Progenitor cell of endocrine pancreas (in vitro differentiated cells): ENCODE measurements at places on chromosomes 1 and 21. TPM values are rescaled to one million over a fixed set of nuclear protein-coding genes. Genes with fewer than 3 reads are reported as not detected.
A peak's percentile ranks its signal among the peaks of the same experiment; 100 is the strongest.

DNA sequence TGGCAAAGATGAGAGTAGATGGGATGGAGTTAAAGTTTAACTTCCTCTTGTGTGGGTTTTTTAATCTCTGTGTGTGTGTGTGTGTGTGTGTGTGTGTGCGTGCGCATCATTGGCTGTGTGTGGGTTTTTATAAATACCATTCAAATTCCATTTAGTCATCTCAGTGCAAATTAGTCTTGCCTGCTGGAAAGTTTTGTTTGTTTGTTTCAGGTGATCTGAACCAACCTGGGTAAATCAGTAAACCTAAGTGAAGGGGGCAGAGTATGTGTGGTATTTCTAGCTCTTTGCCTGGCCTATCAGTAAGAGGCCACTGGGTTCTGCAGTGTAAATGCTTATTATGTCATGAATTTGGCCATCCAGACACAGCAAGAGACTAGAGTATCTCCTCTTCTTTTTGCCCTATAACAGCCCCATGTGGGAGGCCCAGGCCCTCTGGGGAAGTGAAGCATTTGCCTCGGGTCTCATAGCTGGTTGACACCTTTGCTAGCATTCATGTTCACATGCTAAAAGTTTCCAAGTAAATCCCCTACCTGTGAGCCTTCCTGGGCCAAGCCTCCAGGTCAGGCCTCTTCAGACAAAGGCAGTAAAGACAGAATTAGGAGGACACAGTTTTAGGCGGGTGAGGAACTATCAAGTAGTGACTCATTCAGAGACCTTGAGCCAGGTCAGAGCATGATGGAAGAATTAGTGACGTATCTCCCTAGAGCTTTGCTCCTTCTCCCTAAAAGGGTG lies 14.7 kb downstream of the INTS3 start:
- no peak for DNase-seq
- H3K27ac ChIP-seq, result peak overlapping the region; percentile 91
- H3K36me3 ChIP-seq, result peaks cover 23% of the 10 kb centered on the region
- H3K4me1 ChIP-seq, result peaks cover 33% of the 10 kb centered on the region
- no peaks in the 10 kb centered on the region for H3K27me3 ChIP-seq
- peak overlapping the region; percentile 40 for H3K4me3 ChIP-seq

DNA sequence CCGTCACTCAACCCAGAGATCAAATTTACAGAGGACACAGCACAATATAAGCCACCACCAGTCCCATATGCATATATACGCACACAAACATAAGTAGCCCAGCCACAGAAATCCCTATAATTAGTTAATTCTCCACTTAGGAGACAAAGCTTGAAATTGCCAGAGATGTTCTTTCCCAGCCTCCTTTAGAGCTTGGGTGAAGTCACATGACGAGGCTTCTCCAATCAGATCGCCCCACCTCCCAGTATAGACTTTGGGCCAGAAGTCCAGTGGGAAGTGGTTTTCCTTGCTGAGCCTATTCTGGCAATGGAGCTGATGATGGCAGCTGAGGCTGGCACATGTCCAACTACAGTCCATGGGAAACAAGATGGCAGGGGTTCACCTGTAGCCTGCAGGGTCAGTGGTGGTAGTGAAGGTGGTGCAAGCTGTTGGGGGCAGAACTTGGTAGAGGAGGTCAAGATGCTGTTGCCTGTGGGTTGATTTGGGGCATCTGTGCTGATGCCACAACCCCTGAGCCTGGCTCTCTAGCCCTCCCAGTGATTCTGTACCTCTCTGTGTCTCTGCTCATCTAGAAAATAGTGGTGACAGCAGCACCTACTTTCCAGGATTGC lies 535.9 kb downstream of the MATN1 start:
- H3K27ac ChIP-seq, result no peak overlapping the region
- no peak for DNase-seq
- H3K36me3 ChIP-seq, result no peaks in the 10 kb centered on the region
- peaks cover 18% of the 10 kb centered on the region for H3K27me3 ChIP-seq

DNA sequence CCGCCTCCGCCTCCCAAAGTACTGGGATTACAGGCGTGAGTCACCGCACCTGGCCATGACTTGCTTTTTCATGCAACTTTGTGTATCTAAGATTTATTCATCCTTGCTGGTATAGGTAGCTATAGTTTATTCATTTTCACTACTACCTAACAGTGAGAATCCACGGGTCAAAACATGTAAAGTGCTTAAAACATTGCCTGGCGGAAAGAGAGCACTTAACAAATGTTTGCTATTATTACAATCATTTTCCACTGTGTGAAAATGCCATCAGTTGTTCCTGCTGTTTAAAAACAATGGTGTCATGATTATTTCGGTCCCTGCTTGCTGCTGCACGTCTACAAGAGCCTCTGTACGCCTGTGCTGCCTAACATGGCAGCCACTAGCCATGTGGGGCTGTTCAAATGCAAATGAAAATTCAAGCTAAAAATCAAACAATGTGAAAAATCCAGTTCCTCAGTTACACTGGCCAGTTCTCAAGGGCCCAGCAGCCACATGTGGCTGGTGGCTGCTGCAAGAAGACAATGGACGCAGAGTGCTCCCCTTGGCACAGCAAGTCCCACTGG lies 65.1 kb downstream of the CLSTN1 start:
- H3K27ac ChIP-seq, result peak overlapping the region; percentile 84
- DNase-seq, result no peak
- peaks cover 12% of the 10 kb centered on the region for H3K36me3 ChIP-seq
- no peaks in the 10 kb centered on the region for H3K27me3 ChIP-seq
- no peak overlapping the region for H3K4me3 ChIP-seq

RPS6KC1 gene
- total RNA-seq, result 24.3 and 27.8 TPM in 2 replicates

LENEP gene
- 0.84 TPM in 2 replicates for total RNA-seq

DNA sequence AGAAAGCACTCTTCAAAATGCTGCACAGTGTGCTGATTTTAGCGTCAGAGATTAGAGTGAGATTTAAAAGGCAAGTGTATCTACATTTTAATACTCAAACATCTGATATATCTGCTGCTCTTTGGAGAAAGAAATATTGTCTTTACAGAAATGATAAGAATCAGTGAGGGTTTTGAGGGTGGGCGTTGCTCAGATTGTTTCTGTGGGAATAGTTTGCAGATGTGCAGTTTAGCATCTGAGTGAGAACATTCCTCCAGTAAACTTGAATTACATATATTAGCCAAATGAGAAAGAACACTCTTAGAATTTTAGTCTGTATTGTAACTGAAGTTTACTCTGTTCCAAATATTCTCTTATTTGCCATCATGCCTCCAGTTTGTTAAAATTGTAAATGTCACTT lies 549.2 kb downstream of the NEGR1 start:
- no peaks in the 10 kb centered on the region for H3K4me1 ChIP-seq
- H3K36me3 ChIP-seq, result no peaks in the 10 kb centered on the region
- no peak overlapping the region for H3K27ac ChIP-seq
- H3K4me3 ChIP-seq, result no peak overlapping the region
- no peak for DNase-seq
- H3K27me3 ChIP-seq, result peaks cover 3% of the 10 kb centered on the region

DNA sequence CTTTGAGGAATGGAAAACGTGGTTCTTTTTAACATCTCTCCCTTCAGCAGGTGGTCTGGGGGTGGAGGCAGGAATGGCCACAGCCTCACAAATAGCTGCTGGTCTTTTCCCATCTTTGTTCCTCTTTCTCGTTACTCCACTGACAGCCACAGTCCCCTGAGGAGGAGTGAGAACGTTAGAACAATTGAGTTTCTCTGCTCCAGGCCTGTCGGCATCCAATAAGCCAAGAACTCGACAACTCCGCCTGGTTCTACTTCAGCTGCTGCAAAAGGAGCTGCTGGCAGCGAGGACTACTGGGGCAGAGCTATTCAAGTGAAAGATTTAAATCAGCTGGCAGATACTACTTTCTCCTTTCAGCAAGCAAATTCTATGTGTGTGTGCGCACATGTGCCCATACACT lies 169.5 kb upstream of the GALNT2 start:
- no peak overlapping the region for H3K27ac ChIP-seq
- no peak for DNase-seq
- H3K36me3 ChIP-seq, result no peaks in the 10 kb centered on the region
- no peak overlapping the region for H3K4me3 ChIP-seq
- no peaks in the 10 kb centered on the region for H3K4me1 ChIP-seq

- peaks cover 17% of the 10 kb centered on the region for H3K27me3 ChIP-seq
- no peak for DNase-seq
- H3K27ac ChIP-seq, result no peak overlapping the region
- H3K36me3 ChIP-seq, result no peaks in the 10 kb centered on the region
- H3K4me1 ChIP-seq, result no peaks in the 10 kb centered on the region
Measured at GRCh38 chr1:57489358-57490036, 65.6 kb upstream of the DAB1 start.

- H3K36me3 ChIP-seq, result peaks cover 8% of the 10 kb centered on the region
- peaks cover 45% of the 10 kb centered on the region for H3K4me1 ChIP-seq
- no peak overlapping the region for H3K4me3 ChIP-seq
- H3K27ac ChIP-seq, result peak overlapping the region; percentile 85
- no peaks in the 10 kb centered on the region for H3K27me3 ChIP-seq
- DNase-seq, result no peak
Measured at GRCh38 chr1:218374401-218375353, 29.5 kb downstream of the TGFB2 start.

DNA sequence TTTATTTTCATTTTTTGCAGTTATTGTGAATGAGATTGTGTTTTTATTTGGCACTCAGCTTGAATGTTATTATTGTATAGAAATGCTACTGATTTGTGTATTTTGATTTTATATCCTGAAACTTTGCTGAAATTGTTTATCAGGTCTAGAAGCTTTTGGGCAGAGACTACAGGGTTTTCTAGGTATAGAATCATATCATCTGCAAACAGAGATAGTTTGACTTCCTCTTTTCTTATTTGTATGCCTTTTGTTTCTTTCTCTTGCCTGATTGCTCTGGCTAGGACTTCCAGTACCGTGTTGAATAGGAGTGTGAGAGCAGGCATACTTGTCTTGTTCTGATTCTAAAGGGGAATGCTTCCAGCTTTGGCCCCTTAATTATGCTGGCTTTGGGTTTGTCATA lies 27.3 kb downstream of the ZNF691 start:
- peaks cover 11% of the 10 kb centered on the region for H3K4me1 ChIP-seq
- DNase-seq, result no peak
- H3K36me3 ChIP-seq, result no peaks in the 10 kb centered on the region
- peaks cover 4% of the 10 kb centered on the region for H3K27me3 ChIP-seq
- no peak overlapping the region for H3K4me3 ChIP-seq
- no peak overlapping the region for H3K27ac ChIP-seq

DNA sequence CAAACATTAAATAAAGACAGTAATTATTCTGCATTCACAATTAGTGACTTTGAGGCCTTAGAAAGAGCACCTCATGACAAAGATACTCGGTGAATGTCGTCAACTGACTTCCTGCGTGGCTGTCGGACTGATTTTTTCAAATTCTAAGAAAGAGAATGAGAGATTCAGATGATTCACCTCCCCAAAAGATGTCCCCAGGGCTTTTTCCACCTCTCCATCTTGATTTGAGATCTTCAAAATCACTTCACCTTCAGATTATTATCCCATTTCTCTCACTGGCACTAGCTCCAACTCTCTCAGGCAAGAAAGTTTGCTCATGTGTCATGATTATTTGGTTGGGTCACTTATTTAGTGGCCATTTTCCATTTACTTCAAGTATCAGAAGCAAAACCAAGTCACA lies 5.0 kb upstream of the EDEM3 start:
- peaks cover 2% of the 10 kb centered on the region for H3K36me3 ChIP-seq
- no peak for DNase-seq
- peaks cover 21% of the 10 kb centered on the region for H3K4me1 ChIP-seq
- H3K27ac ChIP-seq, result no peak overlapping the region
- no peak overlapping the region for H3K4me3 ChIP-seq
- peaks cover 4% of the 10 kb centered on the region for H3K27me3 ChIP-seq

GRCh38 chr1:12167493-12168429 lies 970 bp downstream of the TNFRSF1B start:
- DNase-seq, result no peak
- H3K4me3 ChIP-seq, result no peak overlapping the region
- peaks cover 1% of the 10 kb centered on the region for H3K4me1 ChIP-seq
- no peak overlapping the region for H3K27ac ChIP-seq
- H3K36me3 ChIP-seq, result no peaks in the 10 kb centered on the region
- H3K27me3 ChIP-seq, result peaks cover 76% of the 10 kb centered on the region

DNA sequence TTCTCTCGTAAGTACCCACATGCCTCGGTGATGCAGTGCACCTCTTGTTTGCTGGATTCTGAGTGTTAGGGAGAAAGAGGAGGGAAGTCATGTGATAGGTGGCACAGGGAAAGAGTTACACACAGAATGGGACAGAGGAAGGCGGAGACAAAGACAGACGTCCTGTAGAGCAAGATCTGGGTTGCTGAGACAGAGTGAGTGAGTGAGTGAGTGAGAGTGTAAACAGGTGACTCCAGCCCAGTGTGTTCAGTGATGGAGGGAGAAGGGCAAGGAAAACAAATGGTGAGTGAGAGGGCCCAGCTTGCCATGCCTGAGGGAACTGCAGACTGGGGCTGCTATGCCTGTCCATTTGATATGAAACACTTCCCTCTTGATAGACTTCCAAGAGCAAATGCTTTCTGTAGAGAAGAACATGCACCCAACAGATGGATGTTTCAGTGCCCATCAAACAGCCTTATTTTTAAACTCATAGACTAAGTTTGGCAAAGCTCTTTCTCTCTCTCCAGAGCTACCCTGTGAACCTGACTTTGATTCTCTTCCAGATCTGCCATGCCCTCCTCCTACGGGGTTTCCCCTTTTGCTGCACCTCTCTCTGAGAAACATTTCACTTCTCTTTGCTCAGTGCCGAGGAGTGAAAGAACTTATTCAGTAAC lies 209.9 kb upstream of the COA6 start:
- H3K4me3 ChIP-seq, result no peak overlapping the region
- H3K27ac ChIP-seq, result no peak overlapping the region
- no peak for DNase-seq
- H3K36me3 ChIP-seq, result no peaks in the 10 kb centered on the region
